ENCODE measurements at places on chromosomes 5 and 9. TPM values are rescaled to one million over a fixed set of nuclear protein-coding genes. Genes with fewer than 3 reads are reported as not detected.

GRCh38 chr9:136713550-136713949, 1.2 kb downstream of the DIPK1B start:
- no peak for DNase-seq

GRCh38 chr5:174273325-174273724, 227.8 kb downstream of the NSG2 start:
- no peak for DNase-seq

CDH6 gene
- total RNA-seq = 34.9 TPM

DNA sequence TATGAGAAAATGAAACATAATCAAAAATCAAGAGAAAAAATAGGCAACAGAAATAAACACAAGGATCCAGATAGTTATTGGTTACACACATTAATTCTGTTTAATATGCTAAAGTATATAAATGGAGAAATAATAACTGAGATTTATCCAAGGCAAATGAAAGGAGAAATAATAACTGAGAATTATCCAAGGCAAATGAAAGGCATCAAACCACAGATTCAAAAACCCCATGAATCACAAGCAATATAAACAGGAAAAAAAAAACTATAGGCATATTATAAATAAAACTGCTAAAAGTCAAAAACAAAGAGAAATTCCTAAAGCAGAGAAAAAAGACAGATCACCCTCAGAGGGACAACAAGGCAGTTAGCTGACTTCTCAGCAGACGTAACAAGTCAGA, 10.9 kb downstream of the DUSP1 start:
- no peak for DNase-seq
